ENCODE measurements at places on chromosomes 1 and 21.

GRCh38 chr1:7539769-7540175 lies 231.3 kb upstream of the VAMP3 start:
- DNase-seq = peak; percentile 15

DNA sequence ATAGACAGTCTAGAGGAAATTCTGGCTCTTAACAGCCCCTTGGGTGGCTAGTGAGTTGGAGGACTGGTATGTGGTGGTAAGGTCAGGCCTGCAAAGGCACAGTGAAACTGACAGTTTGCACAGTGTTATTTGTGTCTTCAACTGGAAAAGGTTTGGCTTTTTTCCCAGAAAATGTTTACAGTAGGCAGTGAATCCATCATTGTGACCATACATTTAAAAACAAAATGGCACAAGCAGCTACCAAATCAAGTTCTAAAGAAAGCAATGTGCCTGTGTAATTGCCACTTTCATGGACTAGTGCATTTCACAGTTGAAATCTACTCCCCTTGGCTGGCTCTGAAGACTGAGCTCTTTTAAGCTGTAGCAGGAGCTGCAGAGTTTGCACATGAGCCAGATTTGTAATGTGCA lies 24.8 kb downstream of the ATPAF1 start:
- DNase-seq = peak; percentile 84

DNA sequence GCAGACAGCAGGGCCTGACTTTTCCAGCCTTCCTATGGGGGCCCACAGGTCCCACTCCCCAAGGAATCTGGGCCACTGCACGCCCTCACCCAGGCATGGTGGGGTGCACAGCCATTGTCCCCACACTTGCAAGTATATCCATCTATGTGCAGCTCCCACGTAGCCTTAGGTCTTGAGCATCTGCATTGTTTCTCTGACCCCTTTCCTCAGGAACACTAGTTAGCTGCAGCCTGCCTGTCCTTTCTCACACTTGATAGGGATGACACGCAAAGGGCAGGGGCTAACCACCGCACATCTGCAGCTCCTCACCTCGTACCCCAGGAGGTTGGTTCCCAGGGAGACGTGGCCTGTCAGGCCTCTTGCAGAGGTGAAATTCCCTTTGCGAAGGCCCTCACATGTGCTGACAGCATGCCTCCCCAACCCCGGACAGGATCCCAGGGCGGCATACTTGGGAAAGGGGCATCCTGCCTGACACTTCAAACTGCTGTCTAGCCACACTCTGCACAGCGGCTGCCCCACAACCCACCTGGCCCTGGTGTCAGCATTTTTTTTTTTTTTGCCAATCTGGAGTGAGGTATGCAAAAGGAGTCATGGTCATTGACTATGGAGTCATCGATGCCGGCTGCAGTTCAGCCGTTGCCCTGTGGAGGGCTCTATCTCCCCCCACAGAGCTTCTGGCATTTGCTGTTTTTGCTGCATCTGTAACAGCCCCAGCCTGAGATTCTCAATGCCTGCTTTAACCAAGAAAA lies 5.0 kb downstream of the JMJD4 start:
- DNase-seq = peak; percentile 63

DNA sequence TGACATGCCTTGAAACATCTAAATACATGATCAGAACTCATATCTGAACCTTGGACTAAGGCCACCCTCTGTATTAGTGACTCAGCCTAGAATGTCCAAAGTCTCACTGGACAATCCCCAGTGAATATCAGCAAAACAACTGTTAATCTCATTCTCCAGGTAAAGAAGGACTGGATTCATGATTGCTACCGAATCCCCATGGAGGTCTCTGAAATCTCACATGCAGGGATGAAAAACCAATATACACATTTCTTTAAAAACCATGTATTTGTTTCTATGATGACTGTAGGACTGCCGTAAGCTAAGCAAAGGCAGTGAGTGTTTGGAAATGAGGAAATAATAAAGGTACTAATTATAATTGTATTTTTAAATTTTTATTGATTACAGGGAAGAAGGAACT lies at the start of gene OR2L3:
Gene OR2L3 (plus strand): TSS at position 301 of the 400 bp plus-strand sequence. CDS start 13,846 bp downstream, outside the sequence.
- DNase-seq = no peak

- no peak for DNase-seq
Observed at GRCh38 chr1:76055987-76056386, 18.6 kb upstream of the ST6GALNAC3 start.

DNA sequence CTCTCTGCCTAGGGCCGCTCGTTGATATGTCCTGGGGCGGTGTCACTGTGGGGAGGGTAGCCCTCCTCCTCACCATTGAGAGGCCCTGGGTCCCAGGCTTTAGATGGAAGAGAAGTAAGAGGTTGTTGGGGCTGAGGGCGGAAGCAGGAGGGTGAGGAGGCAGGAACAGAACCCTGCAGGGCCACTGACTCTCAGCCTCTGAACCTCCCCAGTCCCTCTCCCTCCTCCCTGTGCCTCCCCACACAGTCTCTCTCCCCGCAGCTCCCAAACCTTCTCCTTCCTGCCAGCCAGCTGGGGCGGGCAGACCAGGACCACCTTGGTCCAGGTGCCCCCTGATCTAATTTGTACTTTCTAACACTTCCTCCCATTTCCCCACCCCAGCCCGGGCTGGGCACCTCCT lies 14.3 kb upstream of the FAM131C start:
- no peak for DNase-seq

DNA sequence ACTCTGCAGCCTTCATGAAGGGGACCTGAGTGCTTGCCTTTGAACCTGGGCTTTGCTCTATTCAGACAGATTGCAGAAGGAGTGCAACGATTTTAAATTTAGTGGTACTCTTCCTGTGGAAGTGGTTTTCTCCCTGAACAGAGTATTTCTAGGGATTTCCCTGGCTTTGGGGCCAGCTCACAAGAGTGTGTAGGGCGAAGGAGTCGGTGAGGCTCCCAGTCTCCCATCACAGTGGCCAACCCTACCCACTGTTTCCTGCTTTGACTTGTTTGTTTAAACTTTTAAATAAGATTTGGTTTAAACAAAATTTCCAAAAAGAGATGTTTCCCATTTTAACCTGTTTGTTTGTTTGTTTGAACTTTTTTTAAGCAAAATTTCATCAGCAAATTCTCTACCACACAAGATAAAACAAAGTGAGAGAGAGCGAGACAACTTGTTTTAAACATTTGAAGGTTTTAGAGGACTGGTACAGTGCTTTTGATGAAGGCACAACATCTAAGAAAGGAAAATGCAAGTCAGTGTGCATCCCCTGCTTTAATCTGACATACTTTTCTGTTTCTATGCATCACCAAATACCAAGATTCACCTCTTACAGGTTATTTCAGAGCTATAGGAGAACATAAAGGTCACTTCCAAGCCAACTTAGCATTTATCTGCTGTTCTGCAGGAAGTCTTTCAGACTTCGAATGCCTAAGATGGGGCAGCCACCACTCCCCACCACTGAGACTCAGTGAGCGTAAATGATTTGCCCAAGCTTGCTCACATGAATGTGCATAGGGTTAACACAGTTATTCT lies 6.6 kb downstream of the SELP start:
- no peak for DNase-seq

DNA sequence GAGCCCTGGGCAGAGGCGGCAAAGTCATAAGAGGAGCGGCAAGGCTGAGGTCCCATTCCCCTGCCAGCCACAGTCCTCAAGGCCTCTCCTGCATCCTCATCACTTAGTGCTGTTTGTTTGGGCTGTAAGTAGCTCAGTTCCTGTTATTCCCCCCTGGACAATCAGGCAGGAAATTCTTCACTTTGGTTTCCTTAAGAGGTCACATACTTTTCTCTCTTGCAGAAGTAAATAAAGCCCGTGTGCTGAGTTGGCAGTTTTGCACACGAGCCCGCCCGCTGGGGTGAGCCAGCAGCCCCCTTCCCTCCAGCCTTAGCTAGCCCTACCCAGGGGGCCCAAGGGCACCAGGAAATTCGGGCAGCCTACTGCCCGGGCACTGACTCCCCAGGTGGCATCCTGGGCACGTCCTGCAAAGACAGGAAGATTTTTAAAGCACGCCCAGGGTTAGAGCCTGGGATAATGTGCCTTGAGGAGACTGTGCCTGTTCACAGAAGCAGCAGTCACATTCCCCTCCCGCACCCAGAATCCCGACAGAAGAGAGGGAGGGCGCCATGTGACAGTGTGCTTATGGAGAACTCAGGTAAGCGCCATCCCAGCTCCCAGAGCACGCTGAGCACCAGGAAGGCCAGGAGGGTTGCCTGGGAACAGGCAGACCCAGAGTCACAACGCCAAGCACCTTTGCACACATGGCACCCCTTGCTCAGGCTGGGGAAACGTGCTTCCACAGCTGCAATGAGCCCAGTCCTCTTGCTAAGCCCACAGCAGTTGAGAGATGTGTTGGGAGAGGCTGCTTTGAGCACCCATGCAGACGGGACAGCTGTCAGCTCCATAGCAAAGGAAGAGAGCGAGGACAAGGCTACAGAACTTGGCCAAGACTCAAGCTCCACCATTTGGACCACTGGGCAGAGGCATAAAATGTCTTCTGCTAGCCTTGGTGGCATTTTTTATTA lies 144.5 kb upstream of the TMEM51 start:
- DNase-seq = peak; percentile 60

GRCh38 chr1:7404046-7404742 lies 366.9 kb upstream of the VAMP3 start:
- no peak for DNase-seq

GRCh38 chr1:201538612-201539551 lies at the start of gene NAV1:
NAV1 (plus strand) TSS chr1:201539127; CDS start chr1:201622885, 83,758 bp downstream.
- DNase-seq = peak; percentile 89

DNA sequence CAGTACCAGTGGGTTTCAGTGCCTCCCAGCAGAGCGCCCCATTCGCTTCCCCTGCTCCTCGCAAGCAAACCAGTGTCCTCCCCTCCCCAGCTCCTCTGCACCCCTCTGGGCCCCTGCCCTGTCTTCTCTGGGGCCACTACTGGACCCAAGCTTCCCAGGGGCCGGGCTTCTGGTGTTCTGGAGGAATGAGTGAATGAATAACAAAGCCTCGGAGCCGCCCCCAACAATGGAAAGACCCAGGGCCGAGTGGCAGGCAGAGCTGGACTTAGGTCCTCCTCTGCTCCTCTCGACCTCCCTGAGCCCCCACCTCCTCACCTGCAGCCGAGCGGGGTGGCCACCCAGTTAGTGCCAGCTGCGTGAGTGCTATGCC lies 37.6 kb downstream of the MATN1 start:
- DNase-seq = no peak

GRCh38 chr1:27682351-27682944 lies 10.5 kb upstream of the IFI6 start:
- no peak for DNase-seq

DNA sequence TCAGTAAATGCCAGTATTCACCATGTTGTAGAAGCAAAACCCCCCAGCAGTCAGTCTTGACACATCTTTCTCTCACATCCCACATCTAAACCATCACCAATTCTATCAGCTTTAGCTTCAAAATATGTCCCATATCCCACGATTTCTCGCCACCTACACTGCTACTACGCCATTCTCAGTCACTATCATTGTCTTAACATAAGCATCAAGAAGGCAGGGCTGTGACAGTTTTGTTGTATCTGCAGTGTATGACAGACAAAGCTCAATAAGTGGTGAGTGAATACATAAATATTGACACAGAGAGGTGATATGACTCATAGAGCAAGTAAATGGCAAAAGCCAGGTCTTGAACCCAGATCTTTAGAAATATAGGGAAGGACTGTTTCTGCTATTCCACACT lies 59.9 kb downstream of the JAK1 start:
- DNase-seq = no peak

GRCh38 chr21:16968436-16968835 lies 544.4 kb upstream of the CXADR start:
- DNase-seq = no peak

DNA sequence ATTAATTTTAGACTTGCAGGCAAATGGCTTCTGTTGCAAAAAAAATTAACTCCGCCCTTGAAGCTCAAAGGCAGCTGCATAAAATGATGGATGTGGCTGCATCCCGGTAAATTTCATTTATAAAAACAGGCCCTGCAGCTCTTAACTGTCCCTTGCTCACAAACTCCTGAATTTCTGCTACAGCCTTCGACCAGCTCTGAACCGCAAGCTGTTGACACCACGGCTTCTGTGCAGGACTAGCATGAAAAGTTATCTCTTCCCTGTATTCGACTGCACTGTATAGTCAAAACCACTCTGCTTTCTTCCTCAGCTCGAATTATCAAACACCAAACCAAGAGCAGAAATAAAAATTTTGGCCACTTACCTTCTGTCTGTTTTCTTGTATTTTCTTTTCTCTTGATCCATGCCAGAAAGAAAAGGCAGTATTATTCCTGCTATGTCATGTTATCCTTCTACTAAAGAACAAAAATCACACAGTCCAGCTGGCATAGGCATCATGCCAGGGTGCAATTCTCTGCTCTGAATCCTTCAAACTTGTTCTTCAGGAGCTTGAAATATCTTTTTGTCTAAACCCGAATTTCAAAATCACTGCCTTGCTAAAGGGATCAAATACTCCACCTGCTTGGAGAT lies 195.5 kb upstream of the NCAM2 start:
- no peak for DNase-seq

DNA sequence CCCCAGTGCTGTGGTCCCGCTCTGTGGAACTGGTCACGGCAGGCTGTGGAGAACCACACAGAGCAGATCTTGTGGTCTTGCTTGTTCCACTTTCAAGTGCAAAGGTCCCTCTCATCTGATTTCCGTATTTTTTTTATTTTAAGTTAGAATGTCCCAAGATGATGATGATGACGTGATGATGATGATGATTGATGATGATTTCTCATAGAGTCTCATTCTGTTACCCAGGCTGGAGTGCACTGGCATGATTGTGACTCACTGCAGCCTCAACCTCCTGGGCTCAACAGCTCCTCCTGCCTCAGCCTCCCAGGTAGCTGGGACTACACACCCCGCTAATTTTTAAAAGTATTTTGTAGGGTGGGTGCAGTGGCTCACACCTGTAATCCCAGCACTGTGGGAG lies 12.2 kb downstream of the EVA1C start:
- DNase-seq = peak; percentile 16

- no peak for DNase-seq
Observed at GRCh38 chr1:179146911-179147310, 65.0 kb downstream of the TOR3A start.

DNA sequence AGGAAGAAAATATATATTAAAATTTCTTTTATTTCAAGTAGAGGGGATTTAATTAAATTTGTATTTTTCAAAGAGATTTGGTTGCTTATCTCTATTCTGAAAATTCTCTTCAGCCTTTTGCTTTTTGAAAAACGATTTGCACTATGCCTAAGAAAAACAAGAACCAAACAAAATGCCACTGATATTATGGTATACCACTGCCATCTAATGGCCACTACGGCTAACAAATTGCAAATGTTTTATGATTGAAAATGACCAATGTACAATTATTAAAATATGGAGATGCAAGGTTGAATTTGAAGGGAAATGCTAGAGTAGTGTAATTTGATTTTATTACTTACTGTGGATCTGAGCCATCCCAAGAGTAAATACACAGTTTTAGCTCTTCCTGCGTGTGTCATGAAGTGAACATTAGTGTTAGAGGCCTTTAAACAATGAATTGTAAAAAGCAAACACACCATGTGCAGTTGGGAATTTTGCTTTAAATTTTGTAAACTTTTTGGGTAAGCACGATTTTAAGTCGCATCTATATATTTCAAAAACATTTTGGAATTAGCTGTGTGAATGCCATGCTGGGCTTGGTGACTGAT lies 137.4 kb upstream of the USP25 start:
- peak; percentile 59 for DNase-seq

GRCh38 chr1:204288021-204288588 lies 71.6 kb downstream of the PLEKHA6 start:
- DNase-seq = no peak

GRCh38 chr1:44719318-44719717 lies 11.7 kb downstream of the RNU5D-1 start:
- no peak for DNase-seq

Measured in astrocyte of the spinal cord (primary cell).